ENCODE measurements at places on chromosomes 11 and 22.

DNA sequence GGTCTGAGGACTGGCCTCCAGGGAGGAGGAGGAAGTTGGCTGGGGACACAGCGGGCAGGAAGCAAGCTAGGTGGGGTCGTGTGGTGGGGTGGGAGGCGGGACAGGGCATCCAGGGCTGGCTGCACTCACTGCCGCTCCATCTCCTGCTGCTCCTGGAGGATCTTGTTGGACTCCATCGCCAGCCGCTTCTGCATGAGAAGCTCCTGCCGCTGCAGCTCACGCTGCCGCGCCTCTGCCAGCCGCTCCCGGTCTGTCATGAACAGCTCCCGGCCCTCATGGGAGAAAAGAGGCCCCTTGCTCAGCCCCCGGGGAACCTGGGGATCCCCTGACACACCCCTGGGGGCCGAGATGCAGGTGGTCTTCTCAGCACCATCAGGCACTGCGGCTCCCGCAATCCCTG is 21.6 kb downstream of the USH1C start:
- no peak for DNase-seq

GRCh38 chr11:102599642-102600261 is 25.4 kb downstream of the MMP20 start:
- peak; percentile 33 for DNase-seq

DNA sequence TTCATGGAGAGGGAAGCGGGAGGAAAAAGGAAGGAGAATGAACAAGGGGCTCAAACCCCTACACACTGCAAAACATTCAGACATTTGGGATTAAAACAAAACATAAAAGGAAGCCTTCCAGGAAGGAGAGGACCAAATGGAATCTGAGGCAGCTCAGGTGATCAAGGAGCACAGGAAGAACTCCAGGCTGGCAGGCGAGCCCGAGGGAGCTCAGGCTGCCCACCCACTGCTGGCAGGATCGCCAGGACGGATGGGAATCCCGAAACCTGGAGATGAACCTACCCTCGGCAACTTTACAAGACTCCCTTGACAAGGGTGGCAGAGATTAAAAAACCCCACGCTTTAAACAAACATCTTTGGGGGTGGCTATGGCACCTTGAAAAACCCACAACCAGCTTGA is 5.0 kb upstream of the PYGM start:
- no peak for DNase-seq

DNA sequence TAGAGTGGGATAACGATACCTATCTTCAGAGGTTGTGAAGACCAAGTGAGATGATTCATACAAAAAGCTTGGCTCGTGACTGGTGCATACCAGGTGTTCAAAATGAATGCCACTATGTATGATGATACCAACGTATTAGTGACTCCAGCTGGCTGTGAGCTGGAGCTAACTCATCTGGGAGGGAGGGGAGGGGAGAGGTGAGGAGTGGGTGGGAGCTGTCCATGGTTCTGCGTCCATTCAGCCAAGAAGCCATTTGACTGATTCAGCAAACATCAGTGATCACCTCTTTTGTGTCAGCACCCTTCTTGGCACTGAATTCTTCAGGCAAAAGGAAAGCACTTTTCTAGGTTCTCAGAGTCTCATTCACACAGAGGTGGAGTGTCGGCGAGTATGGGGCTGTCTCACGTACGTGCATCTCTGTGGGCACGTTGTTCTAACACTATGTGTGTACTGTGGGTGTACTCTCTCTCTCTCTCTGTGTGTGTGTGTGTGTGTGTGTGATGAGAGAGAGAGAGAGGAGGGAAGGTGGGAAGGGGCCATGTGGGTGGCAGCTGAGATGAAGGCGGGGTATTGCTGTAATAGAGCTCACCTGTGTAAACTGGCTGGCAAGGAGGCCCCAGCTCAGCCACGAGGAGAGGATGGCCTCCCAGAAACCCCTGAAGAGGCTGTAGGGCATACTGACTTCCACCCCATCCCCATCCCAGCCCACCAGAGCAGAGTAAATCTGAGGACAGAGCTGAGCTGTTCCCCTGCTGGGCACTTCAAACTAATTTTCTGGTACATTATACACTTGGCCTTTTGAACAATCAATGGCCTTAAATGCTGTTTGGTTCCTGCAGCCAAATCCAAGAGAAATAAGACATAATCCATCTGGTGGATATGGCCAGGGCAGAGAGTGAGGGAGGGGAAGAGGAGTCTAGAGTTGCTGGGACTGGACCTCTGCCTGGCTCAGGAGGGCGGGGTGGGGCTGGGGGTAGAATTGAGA is 96.1 kb upstream of the THY1 start:
- DNase-seq: peak; percentile 75

DNA sequence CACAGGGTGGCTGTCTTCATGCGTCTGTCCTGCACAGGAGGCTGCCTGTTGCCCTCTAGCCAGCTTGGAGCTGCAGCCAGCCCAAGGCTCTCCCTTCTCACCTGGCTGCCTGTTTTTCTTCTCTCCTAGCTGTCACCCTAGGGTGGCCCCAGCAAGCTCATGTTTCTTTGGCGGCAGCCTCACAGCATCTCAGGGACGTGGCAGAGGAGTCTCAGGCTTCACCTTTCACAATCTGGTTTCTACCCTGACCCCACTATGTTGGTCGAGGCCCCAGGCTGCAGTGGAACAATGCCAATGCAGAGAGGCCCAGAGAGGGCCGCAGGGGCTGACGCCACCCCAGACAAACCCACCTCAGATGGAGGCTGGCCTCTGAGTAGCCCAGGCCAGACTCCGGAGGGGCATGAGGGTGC is 2.5 kb upstream of the CLDN5 start:
- DNase-seq: no peak

- peak; percentile 87 for DNase-seq
Observed at GRCh38 chr22:37643225-37643847, 3.9 kb downstream of the SH3BP1 start.

GRCh38 chr11:63007920-63008319 is 7.7 kb downstream of the SLC22A8 start:
- DNase-seq: peak; percentile 29

- no peak for DNase-seq
Observed at GRCh38 chr11:120929090-120929489, 94.8 kb upstream of the TBCEL start.

GRCh38 chr11:19580646-19581045 is 132.0 kb upstream of the NAV2 start:
- DNase-seq: no peak

DNA sequence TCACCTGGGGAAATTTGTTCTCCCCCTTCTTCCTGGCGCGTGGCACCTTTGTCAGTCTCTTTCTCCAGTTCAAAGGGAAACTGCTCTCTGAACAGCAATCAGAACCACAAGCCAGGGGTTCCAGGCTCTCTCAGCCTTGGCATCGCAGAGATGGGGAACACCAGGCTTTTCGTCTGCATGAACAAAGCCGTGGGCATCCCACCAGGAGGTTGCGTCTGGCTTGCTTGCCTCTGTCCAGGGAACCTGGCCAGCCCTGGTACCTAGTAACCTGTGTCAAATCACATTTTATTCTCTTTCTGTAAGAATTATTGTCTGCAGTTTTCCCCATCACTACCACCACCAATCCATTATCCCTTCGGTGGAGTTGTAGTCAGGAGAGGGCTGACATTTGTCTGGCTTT is 107.0 kb downstream of the WNT7B start:
- no peak for DNase-seq

DNA sequence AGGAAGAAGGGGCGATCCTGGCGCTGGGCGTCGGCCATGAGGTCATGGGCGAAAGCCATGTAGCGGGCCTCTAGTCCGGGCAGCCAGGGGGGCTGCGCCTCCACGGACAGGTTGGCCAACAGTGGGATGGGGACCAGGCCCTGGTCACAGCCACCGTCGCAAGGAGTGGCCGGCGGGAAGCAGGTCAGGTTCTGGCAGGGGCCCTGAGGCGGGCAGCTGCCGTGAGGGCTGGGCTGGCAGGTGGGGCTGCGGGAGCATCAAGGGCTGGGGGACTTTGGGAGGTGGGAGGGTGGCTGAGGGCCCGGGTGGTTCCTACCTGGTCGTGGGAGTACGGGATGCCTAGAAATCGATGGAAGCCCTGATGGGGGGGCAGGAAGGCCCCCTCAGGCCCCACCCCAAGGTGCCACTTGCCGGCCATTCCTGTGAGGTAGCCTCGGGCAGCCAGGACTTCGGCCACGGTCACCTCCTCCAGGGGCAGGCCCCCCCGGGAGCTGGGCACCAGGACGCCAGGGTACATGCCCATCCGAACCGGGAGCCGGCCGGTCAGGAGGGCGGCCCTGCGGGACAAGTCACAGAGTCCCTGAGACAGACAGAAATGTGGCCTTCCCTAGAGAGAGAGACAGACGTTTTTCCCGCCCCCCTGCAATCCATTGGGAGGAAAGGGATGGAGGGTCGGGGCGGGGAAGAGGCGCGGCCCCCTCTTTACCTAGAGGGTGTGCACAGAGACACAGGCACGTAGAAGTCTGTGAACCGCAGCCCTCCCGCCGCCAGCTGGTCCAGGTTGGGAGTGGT is 906 bp downstream of the ARSA start:
- DNase-seq: no peak

GRCh38 chr11:120068114-120068573 is 69.8 kb downstream of the TRIM29 start:
- DNase-seq: peak; percentile 58

DNA sequence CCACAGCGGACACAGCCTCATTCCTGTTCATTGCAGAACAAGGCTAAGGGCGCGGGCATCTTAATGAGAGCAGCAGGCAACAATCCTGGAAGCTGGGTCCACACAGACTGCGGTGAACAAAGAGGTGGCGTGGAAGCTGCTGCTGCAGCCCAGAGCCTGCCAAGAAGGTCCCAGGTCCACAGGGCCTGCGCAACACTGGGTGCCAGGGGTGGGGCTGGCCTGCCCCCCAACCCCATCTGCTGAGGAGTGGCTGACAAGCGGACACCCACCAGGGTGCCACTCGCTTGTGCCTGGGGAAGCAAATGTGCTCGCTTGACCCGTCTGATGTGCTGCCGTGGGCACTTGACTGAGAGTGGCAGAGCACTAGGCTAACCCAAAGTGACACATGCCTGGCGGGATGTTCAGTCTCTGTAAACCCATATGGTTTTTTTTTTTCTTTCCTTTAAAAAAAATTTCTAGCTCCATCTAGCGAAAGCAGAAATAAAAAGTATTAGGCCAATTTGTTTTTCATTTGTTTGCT is 83.2 kb upstream of the PITPNB start:
- peak; percentile 16 for DNase-seq

DNA sequence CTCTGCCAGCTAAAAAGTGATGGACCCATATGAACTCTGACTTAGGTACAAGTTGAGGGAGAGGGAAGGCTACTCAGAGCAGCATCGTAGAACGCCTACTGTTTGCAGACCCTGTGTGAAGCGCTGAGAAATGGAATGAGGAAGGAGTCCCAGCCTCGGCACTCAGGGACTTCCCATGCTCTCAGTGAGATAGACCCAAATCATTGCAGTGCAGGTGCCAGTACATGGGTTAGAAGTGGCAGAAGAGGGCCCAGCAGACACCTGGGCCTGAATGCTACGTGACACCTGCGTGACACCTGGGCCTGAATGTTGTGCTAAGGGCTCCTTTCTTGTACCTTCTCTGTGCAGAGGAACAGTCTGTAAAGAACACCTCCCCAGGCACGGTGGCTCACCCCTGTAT is 2.6 kb upstream of the PDGFB start:
- no peak for DNase-seq

DNA sequence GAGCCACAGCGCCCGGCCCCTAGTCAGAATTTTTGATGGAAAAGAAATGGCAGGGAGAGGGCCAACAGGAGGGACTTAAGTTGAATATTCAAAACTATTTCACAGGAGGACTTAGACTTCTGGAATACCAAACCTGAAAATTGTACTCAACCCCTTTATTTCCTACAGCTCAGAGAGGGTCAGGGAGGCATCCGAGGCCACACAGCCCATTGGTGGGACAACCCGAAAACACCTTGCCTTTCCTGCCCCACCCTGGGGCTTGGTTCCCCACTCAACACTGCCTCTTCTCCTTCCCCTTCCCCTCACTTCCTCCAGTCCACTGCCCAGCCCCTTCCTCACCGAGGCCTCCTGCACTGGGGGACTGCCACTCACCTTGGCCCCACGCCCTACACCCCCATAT is 1.4 kb downstream of the NAALADL1 start:
- DNase-seq: no peak

GRCh38 chr11:73003088-73003487 is 139.0 kb downstream of the FCHSD2 start:
- DNase-seq: no peak

- DNase-seq: no peak
Observed at GRCh38 chr22:49345896-49346295, 481.8 kb downstream of the BRD1 start.

DNA sequence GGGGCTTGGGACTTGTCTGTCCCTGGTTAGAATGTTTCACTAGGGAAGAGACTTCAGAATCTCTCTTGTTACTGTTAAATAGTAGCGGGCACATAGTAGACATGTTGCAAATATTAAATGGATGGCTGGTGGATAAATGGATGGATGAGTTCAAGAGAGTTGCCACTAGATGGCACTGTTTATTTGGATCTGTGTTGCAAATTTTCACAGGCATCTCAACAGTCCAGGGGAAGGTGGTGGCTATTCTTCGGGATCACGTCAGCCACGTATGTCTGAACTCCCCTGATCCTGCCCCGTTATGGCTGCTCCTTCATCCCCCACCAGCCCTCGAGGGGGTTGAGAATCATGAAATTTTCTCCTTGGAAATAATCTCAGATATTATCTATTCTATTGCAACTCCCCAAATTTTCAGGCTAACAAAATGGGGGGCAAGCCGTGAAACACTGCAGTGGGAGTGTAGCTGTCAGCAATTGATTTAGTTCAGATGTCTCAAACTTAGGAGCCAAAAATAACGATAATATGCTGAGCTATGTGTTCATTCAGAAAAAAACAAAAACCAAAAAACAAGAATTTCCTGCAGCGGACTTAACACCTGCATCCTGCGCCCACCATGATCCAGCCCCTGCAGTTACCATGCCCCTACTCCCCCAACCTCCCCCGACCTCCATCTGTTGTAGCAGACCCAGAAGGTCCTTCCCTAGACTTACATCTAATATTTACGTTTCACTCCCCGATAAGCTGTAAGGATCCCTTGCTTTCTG is 29.1 kb upstream of the BIRC3 start:
- DNase-seq: peak; percentile 72

GRCh38 chr11:103875855-103876510 is 160.5 kb upstream of the DDI1 start:
- no peak for DNase-seq

- no peak for DNase-seq
Observed at GRCh38 chr22:28043266-28043665, 124.2 kb upstream of the PITPNB start.

GRCh38 chr22:17451316-17451715 is 82.1 kb downstream of the CECR2 start:
- no peak for DNase-seq

- DNase-seq: no peak
Observed at GRCh38 chr11:126140926-126141280, 70.5 kb downstream of the RPUSD4 start.

Data from OCI-M1 (cell line).